ENCODE measurements at places on chromosomes 3 and 15.

GRCh38 chr15:26682598-26683164, 90.2 kb downstream of the GABRB3 start:
- no peak for DNase-seq

GRCh38 chr3:26365706-26366105, 256.9 kb upstream of the LRRC3B start:
- DNase-seq: no peak

DNA sequence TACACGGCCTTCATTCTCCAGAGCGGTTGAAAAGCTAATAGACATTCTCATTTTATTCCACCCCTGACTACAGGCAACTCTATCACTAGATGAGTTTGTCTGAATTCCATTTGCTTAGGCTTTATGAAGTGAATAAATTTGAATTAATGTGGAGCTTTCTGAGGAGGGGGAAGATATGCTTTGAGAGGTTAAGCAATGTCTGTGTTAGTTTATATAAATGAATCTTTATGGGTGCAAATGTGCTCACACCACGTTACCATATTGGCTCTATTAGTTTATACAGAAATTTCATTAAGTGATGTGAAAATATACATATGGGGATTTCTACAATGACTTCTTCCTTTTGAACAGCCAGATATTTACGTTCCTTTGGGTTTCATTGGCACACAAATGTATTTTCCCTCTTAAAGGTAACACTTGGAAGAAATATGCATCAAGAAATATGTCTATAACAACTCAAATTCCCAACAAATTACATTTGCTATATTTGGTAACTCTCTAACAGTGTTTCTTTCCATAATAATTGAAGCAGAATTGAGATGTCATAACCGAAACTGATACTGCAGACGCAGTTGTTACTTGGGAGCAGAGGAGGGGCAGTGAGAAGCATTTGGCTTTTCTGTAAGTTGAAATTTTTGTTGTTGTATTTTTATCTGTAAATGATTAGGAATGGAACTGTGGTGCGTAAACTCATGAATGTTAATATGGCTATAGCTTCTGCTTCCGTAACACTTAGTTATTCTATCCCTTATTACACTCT, 359.4 kb downstream of the CACNA2D3 start:
- no peak for DNase-seq

- no peak for DNase-seq
Measured at GRCh38 chr3:9008550-9009255, 45.4 kb upstream of the RAD18 start.

- no peak for DNase-seq
Measured at GRCh38 chr15:87866961-87867360, 389.6 kb downstream of the NTRK3 start.

DNA sequence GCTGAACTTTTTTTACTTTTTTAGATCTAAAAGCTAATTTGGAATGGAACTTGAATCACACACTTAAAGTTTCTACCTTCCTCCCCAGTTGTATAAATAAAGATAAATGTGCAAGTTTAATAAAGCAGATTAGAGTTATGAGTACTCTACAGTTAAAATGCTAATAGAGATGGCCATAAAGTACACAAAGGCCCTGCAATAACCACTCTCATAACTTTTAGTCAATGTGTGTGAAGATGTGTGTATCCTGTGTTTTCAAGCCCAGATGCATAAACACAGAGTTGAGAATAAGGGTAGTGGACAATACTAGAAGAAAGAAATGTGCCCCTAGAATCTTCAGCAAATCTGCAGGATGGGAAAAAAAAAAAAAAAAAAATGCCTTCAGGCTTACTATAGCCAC, 45.3 kb downstream of the TOP2B start:
- no peak for DNase-seq

DNA sequence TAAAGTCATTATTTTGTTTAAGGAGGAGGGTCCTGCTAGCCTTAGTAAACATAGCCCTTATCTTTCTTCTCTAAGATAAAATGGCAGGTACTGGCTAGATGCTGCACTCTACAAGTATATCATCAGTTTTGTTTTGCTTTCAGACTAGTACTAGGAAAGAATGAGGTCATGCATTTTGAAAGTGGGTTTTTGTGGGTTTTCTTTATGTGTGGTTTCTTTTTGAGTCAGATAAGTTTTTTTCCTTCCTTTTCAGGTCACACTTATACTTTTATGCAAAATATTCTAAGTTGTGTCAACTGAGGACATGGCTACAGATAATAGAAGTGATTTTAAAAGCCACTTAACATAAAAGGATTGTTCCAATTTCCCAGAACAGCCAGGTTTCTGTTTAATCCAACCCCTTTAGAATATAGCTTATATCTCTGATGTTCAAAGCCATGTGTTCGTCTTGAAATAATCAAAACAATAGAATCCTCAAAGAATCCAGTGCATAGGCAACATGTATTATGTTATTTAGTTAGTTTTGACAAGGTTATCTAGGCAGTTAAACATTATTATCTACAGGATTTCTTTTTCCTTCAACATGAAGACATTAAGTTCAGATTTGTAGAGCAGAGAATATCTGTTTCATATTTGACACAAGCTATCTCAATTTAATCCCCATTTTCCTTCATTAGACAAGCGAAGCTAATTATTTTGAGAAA, 406.2 kb downstream of the RBMS3 start:
- DNase-seq: no peak

Data from HTR-8/SVneo (cell line).